ENCODE measurements at places on chromosomes 11 and 22.

GRCh38 chr22:30038219-30038618 is 42.0 kb upstream of the HORMAD2 start:
- DNase-seq = no peak

GRCh38 chr11:11587122-11587521 is 34.7 kb downstream of the GALNT18 start:
- DNase-seq = no peak

DNA sequence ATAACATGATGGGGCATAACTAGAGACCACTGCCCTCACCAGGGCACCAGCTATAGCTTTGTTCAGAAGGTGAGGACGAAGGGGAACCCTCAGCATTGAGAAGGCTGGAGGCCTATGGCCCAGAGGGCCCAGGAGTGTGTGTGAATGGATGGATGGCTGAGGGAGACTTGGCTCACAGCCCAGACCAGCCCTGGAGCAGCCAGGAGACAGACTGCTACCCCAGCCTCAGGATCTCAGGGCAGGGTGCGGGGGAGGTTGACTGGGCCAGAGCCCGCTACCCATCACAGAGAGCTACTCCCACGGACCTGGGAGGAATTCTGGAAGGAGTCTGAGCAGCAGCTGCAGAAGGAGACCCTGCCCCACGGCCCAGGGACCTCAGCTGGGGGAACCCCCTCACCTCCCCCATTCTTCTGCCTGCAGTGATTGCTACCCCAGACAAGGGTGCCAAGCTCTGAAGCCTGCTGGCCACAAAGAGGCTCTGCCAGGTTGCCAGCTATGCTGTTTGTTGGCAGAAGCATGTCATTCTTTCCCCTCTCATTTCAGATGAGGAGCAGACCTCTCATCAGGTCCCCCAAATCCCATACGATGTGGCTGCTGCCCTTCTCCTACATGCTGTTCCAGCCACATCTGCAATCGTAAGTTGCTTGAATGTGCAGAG is 5.4 kb upstream of the CSDC2 start:
- no peak for DNase-seq

DNA sequence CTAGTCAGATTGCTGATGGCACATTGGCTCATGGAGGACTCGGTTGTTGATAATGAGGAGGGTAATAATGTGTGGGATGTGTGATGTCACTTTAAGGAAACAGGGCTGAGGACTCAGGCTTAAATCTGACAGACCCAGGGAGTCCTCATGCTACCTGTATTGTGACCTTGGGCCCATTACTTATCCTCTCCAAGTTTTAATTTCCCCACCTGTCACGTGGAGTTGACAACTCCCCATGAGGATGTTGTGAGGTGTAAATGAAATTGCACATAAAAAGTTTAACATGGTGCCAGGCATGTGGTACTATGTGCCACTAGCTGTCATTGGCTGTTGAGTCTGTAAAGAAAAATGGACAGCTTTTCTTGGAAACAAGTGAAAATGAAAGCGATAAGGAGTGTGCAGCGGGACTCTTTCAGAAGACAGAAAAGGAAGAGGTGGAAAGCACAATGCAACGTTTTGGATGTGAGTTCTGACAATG is 15.3 kb downstream of the IL10RA start:
- DNase-seq = peak; percentile 83

GRCh38 chr11:17528181-17528691 is 16.0 kb downstream of the USH1C start:
- DNase-seq = peak; percentile 64

DNA sequence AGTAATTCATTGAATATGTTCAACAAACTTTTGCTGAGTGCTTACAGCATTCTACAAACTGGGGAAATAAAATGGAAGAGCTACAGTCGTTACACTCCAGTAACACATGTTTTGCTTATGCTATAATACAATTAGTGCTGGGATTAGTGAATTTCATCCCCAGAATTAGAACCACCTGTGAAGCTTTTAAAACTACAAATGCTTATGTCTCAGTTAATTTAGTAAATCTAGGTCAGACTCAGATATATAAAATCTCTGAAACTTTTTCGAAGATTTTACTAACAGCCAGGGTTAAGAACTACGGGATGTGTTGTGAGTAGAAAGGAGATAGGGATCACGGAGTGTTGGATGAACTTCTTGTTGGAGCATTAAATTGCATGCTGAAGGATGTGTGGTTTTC is 33.7 kb upstream of the EED start:
- no peak for DNase-seq

DNA sequence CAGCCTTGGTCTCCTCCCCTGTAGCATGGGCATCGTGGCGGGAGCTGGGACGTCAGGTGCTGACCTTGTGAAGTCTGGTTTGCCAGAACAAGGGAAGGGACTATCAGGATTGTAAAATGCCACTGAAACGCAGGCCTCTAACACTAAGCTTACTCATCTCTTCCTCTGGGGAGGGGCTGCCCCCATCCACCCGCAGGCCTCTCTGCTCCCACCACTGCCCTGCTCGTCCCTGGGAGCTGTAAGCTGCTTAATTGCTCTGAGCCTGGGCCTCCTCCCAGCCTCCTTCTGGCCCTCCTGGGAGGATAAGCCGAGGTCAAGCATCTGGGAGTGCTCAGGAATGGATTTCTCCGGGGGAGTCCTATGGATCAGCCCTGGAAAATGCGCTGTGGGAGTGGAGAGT is 8.4 kb downstream of the SHISAL1 start:
- no peak for DNase-seq

- DNase-seq = no peak
These were observed 102.1 kb upstream of the IGLL5 start for GRCh38 chr22:22785316-22786065.

- DNase-seq = no peak
These were observed 58.2 kb upstream of the DRD2 start for GRCh38 chr11:113533425-113533698.

- peak; percentile 82 for DNase-seq
These were observed at the start of gene LRRC32 for GRCh38 chr11:76670485-76671236. Gene LRRC32 (minus strand): TSS chr11:76670747. CDS start chr11:76665954, 4,793 bp downstream.

GRCh38 chr22:40147388-40148176 is 30.1 kb upstream of the TNRC6B start:
- DNase-seq = no peak

- DNase-seq = no peak
These were observed 300.1 kb downstream of the BUD13 start for GRCh38 chr11:116472651-116473050.

DNA sequence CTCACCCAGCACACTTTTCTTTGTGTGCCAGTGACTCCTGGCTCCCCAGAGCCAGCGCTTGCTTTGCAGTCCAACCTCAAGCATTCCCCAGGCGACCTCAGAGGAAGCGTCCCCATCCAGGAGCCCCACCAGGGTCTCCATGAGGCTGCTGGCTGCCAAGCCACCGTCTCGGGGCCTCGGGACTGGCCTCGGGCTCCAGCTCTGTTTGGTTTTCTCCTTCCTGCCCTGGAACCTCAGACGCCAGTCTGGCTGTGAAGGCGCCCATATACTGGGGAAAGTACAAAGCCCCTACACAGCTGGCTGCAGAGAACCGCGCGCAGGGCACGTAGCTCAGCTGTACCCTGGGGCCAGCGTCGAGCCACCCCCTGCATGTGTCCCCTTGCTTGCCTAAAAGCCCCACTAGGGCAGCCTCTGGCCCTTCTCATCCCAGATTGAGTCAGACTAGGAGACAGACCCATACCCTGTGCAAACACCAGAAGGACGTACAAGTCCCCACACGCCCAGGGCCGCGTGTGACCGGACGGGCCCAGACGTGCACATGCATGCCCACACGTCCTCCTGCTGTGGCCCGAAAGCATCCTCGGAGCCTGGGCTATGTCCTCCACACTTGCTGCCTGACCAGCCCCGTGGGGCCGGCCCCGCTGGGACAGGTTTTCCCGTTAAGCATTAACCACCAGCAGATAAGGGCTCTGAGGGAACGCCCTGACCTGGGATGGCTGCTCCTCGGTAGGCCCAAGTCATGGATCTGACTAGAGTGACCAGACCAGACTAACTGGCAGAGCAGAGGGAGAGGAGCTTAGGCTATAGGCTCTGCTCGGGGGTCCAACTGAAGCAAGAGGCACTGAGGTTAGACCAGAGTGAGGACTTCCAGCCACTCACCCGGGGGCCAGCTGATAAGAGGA is 4.2 kb upstream of the SYT8 start:
- DNase-seq = no peak

- DNase-seq = no peak
These were observed 26.5 kb upstream of the ATXN10 start for GRCh38 chr22:45645150-45645525.

All from suppressor macrophage treated with lipopolysaccharide for 1 hour (primary cell).